ENCODE measurements at places on chromosomes 1 and 21.

DNA sequence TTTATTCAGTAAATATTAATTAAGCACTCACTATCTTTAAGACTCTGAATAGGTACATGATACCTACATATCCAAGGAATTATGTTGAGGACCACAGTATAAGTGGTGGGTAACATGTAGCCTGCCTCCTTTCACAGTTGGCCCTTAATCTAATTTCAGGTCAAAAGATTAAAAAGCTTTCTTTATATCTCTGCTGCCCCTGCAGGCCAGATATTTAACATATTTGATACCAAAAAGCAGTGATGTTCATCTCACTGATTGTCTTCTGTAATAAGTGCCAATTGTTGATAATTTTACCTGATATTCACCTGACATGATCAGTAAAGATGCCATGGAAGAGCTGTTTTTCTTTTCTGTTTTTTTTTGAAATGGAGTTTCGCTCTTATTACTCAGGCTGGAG lies 36.5 kb downstream of the RLF start:
- no peak for DNase-seq

GRCh38 chr1:48222501-48223242 lies at the start of gene SLC5A9:
TSS of gene SLC5A9 (plus strand) at chr1:48222716. CDS start at chr1:48222737, 21 bp downstream.
- no peak for DNase-seq

DNA sequence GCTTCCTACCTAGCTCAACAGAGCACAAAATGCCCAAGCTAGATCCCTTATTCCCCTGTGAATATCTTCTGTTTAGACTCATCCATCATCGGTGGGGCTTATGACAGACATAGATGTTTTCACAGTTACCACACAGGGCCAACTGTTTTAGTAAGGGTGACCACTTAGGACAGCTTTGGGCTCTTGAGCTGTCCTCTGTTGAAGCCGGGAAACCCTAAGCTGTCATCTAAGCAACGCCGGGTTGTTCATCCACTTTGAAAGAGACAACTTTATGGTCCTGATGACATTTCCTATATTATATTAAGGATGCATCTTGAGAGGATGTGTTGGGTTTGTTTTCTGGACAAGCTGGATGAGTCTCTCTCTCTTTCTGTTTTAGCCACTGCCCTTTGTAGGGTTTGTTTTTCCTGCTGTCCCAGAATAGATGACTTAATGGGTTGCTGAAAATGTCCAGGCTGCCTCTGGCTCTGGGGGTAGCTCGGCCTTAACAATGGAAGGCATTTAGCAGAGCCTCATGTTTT lies 110.5 kb upstream of the UBE2U start:
- no peak for DNase-seq

DNA sequence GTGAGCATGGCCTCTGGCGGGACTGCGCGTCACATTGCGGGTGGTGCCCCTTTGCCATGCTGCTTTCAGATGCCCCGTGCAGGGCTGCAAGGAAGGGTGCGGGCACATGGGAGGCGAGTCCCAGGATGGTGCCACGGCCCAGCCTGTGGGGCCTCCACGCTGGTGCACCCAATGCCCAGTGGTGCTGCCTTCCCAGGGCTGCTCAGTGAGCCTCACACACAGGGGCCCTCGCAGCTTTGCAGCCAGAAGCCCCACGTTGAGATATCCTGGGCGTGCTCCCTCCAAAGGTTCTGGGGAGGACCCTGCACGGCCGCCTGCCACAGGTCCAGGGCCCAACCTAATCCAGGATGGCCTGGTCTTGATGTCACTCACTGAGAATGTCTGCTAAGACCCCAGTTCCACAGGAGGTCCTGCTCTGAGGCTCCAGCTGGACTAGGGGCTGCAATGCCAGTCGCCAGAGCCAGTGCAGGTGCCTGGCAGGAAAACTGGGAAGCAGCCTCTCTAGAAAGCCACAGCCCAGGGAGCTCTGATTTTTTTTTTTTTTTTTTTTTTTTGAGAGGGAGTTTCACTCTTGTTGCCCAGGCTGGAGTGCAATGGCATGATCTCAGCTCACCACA lies 34.1 kb upstream of the PRSS38 start:
- DNase-seq: no peak

DNA sequence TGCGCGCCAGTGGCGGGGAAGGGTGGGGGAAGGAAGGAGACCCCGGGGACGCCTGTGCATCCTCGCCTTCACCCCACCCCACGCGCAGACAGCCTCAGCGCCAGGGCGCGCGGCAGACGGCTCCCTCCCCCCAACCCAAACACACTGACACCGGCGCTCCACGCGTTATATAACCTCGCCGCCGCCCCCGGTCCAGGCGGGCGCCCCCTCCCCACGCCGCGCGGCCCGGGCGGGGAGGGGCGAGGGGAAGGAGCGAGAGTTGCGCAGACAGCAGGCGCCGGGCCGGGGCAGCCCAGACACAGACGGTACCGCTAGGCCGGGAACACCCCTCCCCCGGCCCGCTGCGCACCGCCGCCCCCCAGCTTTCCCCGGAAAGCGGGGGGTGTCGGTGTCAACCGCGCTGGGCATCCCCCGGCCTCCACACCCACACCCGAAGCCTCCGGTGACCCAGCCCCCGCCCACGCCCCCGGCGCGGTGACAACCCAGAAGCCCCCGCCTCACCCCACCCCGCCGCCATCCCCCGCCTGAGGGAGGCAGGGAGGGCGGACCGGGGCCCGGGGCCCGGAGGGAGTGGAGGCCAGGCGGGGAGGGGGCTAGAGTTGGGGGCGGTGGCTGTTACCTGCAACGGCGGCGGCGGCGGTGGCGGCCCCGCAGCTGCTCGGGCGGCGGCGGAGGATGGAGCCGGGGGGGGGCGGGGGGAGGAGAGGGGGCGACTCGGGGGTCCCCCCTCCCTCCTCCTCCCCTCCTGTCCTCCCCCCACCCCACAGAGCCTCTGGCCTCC lies 432 bp downstream of the AKT3 start:
- no peak for DNase-seq

- DNase-seq: no peak
Observed at GRCh38 chr1:227546059-227546458, 17.3 kb upstream of the ZNF678 start.

DNA sequence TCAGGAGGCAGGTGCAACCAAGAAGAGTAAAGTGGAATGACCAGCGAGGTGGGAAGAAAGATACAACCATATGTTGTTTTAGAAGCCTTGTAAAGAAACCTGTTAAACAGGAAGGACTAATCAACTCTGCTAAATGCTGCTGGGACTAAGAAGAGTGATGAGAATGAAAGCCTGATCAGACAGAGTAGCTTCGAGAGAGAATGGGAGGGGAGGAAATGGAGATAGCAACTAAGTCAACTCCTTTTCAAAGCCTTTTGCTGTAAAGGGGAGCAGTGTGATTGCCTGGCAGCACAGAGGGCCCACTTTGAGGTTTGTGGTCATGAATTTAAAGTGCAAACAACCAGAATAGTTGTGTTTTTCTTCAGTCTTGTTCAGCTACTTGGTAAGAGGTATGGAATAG lies 31.4 kb downstream of the SLC30A7 start:
- no peak for DNase-seq

DNA sequence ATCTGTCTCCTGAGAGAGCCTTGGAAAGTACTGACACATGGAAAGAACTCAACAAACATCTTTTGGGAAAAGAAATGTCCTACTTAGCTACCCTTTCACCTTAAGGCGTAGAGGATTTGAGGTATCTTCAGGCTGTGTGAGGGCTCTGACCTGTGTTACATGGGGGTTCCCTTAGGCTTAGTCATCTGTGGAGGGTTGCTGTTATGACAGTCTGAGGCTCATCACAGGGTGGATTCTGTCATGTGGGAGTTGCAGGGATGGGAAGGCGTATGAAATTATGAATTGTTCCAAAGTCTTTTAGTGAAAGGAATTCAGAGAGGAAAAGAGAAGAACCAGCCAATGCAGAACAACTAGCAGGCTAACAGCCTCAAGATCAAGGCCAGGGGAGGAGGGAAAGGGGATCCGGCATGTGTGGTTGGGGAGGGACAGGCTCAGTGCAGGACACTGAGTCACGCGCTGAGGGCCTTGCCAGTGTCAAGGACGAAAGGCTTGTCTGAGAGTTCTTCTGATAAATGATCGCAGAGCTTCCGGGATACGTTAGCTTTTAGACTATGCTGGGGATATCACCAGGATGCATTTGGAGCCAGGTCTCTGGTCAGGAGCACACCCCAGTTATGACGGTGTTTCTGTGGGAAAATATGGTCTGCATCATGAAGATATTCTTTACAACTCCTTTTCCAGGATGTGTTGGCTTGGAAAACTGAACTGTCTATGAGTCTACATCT lies 24.6 kb upstream of the PLA2G2C start:
- no peak for DNase-seq

GRCh38 chr1:232218955-232219865 lies 410.7 kb downstream of the SIPA1L2 start:
- no peak for DNase-seq

DNA sequence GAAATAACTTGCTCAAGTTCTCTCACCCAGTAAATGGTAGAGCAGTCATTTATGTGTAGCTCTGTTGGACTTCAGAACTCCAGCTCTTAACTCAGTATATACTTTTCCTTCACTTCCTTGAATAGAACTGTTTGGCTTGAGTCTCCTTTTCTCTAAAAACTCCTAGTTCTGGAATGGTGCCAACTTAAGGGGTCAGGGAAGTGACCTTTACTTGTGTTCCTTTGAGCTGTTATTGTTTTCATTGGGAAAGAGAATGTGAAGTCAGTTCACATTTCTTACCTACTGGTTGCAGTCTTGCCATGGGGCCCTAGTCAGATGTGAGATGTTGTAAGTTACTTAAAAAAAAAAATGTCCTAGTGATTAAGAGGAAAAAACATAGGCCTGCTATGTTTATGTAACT lies 77.0 kb upstream of the MACF1 start:
- DNase-seq: no peak
